Sigmoid colon (tissue), 7 donors: ENCODE measurements at places on chromosomes 2 and 18. TPM values are rescaled to one million over a fixed set of nuclear protein-coding genes. Genes with fewer than 3 reads are reported as not detected.

TCF7L1 gene
- 3.1 TPM for total RNA-seq

MAP2 gene
- total RNA-seq = 11.9 TPM

TIMM21 gene
- total RNA-seq = 42.4 TPM

POLE4 gene
- total RNA-seq = 40.2 TPM

MALL gene
- 14.1 TPM for total RNA-seq

IL36G gene
- not detected for total RNA-seq

DNA sequence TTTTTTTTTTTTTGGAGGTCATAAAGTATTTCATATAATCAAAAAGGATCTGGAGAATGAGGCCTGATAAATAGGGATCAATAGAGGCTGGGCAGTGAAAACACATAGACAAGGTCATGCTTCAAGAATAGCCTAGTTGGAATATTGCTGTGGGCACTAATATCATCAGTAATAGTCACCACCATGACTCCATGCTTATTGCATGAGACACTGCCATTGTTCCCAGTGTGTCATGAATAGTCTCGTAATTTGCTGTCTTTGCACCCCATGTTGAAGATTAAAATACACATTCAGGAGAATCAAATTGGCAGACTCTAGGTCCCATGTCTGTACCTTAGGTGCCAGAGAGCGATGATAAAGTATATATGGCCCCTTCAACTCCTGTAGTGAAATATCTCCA lies 10.3 kb downstream of the ASXL3 start:
- no peak for DNase-seq

DNA sequence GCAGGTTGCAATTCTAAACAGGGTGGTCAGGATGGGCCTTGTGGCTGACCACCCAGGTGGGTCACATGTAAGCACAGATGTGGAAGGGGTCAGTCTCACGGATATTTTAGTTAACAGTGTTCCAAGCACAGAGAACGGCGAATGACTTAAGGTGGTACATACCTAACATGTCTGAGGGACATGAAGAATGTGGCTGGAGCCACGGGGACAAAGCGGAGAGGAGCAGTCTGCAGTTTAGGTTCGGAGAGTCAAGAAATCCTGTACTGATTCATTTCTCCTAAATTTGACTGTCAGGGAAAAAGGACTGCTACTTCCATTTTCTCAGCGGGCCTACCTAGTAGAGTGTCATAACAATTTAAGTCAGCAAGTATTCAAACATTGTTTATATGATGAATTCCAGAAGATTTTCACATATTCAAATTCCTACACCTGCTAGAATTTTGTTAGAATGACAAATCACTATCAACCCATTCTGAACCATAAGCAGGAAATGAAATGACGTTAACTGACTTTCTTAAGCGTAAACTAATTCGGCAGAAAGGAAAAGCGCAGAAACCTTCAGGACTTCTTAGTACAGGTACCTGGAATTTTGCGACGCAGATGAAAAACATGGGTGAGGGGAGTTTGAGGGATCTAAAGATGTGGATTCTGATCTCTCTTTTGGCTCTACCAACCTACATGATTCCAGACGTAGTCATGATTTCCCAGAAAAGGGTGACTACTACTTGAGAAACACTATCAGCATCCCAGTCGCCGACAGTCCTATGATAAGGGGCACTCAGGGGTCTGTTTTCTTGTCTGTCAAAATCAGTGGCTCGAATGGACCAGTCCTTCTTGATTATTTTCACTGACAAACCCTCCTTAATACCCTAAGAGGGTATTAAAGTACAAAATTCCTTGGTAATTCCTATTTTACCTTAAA lies 41.3 kb downstream of the PTPN2 start:
- no peak for DNase-seq

- DNase-seq = no peak
Measured at GRCh38 chr2:88692187-88692586, 714 bp downstream of the RPIA start.

DNA sequence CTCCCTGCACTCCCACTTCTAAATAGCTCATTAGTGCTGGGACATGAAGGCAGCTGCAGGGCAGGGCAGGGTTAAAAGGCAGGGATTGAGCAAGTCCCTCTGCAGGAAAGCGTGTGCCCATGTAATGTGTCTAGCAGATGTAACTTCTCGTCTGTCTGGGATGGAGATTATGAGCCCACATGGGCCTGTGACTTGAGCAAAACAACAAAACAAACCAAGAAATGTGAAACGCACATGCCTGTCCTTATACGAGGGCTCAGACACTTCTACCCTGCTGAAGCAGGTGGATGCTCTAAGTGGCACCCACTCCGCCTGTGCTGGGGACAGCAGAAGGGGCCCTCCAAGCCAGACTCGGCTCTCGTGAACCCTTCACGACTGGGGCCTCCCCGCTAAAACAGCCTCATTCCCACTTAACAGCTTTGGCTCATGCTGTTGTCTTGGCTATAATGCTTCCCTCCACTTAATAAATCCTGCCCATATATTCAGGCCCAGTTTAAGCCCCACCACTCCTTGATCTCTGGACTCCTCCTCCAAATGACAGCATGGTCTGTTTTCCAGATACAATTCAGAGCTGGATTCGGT lies 40.9 kb downstream of the TMEM247 start:
- DNase-seq = no peak

GRCh38 chr2:96928277-96928781 lies 58.1 kb downstream of the FAM178B start:
- DNase-seq = peak; percentile 87

- no peak for DNase-seq
Measured at GRCh38 chr18:67924656-67925055, 408.1 kb upstream of the DSEL start.

GRCh38 chr2:205905576-205905975 lies 180.4 kb downstream of the INO80D start:
- no peak for DNase-seq

DNA sequence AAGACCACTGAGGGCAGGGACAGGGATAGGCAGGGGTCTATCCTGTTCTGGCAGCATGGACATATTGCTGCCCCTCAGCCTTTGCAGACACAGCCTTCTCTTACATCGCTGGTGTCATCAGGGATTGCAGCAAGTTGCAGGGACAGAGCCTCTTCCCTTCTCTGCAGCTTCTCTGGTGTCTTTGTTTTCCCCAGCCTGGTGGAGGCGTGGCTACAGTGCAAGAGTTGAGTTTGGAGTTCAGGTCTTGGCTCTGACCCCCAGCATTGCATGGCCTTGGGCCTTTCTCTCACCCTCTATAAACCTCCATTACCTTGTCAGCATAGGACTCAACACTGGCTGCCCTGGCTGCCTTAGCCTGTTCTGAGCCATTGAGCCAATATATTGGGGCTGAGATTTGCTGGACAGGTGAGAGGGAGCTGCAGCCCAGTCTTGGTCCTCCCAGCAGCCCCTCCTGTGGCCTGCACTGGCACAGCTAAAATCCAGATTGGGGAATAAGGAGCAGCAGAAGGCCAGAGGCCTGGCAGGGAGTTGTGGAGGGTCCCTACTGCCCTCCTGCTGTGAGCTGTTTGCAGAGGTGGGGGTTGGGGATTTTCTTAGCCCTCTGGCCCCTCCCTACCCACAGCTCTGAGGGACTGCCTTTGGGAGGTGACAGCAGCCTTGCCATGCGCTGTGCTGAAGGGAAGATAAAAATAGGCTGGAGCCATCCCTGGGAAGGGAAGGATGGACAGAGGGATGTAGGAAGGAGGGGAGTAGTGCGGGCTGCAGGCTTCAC lies 22.8 kb downstream of the EHD3 start:
- no peak for DNase-seq

GRCh38 chr2:61371027-61371426 lies 99.9 kb downstream of the USP34 start:
- DNase-seq = no peak

- no peak for DNase-seq
Measured at GRCh38 chr2:212050871-212051270, 487.7 kb downstream of the ERBB4 start.

DNA sequence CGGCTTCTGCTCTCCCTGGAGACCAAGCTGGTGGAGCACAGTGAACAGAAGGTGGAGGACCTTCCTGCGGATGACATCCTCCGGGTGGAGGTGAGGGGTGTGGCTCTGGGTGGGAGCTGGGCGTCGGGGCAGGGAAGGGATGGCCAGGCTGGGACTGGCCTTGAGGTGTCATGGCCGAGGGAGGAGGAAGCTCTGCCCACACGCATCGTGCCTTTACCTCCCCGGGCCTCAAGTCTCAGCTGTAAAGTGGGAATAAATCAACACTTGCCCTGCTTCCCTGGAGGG lies 98.2 kb downstream of the DYSF start:
- peak; percentile 48 for DNase-seq

DNA sequence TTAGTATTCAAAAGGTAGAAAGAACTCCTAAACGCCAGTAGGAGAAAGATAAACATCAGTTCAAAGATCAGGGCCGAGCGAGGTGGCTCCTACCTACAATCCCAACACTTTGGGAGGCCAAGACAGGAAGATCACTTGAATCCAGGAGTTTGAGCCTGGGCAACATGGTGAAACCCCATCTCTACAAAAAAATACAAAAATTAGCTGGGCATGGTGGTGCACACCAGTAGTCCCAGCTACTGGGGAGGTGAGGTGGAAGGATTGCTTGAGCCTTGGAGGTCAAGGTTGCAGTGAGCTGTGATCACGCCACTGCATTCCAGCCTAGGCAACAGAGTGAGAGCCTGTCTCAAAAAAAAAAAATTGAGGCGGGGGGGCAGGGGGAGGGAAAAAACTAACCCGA lies 40.6 kb downstream of the MBOAT2 start:
- DNase-seq = no peak

DNA sequence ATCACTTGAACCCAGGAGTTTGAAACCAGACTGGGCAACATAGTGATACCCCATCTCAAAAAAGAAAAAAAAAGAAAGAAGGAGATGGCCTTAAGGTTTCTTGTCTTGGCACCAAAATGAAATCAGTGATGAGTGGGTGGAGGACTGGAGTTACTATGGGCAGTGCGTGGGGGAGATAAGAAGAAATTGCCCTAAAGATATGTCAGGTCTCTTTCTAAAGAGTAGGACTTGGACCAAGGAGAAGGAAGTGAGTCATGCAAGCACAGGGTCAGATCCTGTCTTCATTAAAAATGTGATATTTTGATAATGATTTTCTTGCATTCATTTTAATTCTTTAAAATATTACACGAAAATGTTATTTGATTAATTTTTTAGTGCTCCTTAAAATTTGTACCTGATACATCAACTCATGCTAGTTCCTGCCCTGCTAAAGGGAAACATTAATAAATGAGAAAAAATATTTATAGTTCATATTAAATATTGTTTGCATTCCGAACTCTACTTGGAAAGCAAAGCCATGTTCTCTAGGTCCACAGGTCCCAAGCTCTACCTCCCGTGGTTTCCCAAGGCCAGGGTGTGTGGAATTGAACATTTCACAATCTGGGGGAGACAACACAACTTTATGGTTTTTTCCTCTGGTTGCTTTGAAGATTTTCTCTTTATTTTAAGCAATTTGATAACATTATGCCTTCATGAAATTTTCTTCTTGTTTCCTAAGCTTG lies 62.6 kb upstream of the CTLA4 start:
- DNase-seq = no peak

- DNase-seq = no peak
Measured at GRCh38 chr2:80114812-80115211, 189.7 kb downstream of the LRRTM1 start.

- no peak for DNase-seq
Measured at GRCh38 chr2:215283221-215283620, 28.6 kb upstream of the ATIC start.

- DNase-seq = no peak
Measured at GRCh38 chr2:157418239-157418641, 25.6 kb downstream of the CYTIP start.

- DNase-seq = no peak
Measured at GRCh38 chr2:200659410-200659809, 73.6 kb downstream of the AOX1 start.

DNA sequence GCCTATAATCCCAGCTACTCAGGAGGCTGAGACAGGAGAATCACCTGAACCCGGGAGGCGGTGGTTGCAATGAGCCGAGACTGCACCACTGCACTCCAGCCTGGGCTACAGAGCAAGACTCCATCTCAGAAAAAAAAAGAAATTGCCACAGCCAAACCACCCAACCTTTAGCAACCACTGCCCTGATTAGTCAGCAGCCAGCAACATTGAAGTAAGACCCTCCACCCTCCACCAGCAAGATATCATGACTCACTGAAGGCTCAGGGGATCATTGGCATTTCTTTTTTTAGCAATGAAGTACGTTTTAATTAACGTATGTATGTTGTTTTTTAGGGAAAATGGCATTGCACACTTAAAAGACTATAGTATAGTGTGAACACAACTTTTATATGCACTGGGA lies 349.1 kb upstream of the ACVR2A start:
- no peak for DNase-seq
